ENCODE measurements at places on chromosomes 4 and X.

DNA sequence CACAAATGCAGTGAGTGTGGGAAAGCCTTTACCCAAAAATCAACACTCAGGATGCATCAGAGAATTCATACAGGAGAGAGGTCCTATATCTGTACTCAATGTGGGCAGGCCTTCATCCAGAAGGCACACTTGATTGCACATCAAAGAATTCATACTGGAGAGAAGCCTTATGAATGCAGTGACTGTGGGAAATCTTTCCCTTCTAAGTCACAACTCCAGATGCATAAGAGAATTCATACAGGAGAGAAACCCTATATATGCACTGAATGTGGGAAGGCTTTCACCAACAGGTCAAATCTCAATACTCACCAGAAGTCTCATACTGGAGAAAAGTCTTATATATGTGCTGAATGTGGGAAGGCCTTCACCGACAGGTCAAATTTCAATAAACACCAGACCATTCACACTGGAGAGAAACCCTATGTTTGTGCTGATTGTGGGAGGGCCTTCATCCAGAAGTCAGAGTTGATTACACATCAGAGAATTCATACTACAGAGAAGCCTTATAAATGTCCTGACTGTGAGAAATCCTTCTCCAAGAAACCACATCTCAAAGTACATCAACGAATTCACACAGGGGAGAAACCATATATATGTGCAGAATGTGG is 79.3 kb downstream of the ZNF81 start:
- DNase-seq: no peak

- DNase-seq: no peak
Observed at GRCh38 chrX:2406891-2407518, 93.8 kb downstream of the DHRSX start.

DNA sequence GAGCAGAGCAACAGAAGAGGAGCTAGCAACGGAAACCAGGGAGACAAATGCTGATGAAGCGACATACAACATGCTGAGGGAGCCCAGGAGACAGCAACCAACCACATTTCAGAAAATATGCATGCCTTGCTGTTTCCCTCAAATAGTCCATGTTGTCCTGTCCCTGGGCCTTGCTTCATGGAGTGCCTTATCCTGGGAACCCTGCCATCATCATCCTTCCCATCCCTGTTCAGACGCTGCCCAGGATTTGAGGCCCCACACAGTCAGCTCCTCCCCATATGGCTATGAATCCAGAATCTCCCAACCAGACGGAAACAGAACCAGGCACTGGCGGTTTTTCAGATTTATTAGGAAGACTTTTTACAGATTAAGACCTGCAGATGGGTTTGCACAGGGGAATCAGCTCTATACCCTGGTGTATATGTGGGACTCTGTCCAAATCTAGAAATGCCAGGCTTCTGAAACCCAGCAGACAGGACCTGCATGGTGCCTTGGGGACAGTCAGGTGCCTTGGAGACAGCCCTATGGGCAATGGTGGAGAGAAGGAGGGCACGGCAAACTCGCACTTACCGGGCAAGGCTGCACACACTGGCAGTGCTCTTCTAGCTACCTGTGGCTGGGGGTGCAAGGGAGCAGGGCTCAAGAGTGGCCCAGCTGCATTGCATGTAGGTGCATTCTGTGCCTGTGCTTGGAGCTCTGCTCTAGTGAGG is 199.7 kb upstream of the MAMLD1 start:
- DNase-seq: no peak

DNA sequence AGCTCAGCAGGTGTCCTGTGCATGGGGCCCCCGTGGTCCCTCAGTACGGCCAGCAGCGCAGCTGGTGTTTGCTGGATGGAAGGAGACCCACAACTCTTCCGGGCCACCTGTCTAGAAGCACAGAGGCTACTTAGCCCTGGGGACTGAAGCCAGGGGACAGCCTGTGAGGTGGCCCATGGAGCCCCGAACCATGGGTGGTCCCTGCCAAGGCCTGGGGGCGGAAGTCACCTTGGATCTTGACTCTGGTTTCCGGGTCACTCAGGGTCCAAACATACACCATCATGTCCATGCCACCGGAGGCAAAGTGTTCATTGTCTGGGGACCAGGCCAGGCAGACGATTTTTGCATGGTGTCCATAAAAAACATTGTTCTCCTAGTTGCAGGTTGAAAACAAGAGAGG is 39.5 kb downstream of the WDR1 start:
- no peak for DNase-seq

Measured in SJSA1 (cell line).